ENCODE measurements at places on chromosomes 6 and 20.

DNA sequence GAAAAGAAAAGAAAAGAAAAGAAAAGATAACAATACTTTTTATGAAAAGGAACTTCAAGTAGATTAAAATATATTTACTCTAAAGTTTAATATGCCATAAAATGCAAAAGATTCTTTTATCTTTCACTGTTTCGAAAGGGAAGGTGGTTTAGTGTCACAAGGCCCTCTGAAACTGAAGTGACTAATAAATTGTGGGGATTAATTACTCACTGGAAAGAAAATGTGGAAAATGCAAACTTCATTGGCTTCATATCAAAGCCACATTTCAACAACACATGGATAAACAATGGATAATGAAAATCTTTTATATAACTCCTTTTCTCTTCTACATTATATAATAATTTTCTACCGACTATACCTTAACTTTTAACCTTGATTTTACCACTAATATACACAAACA, 320.5 kb upstream of the RSPO3 start:
- DNase-seq, result peak; percentile 30

DNA sequence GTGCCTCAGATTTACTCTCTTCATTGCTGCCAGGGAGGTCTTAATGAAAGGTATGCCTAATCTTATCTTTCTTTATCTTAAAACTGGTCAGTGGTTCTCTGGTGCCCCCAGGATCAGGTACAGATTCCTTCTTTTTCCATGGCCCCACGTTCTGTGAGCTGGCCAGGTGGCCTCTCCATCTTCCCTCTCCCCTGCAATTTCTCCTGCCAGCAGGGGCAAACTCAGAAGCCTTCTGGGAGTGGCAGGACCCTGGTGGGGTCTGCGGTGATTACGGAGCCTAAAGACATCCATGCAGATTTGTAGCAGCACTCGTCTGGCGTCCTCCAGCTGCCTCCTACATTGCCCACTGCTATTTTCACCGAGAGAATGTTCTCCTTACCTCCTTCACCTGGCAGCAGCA, 95.8 kb downstream of the CCDC170 start:
- DNase-seq, result no peak

DNA sequence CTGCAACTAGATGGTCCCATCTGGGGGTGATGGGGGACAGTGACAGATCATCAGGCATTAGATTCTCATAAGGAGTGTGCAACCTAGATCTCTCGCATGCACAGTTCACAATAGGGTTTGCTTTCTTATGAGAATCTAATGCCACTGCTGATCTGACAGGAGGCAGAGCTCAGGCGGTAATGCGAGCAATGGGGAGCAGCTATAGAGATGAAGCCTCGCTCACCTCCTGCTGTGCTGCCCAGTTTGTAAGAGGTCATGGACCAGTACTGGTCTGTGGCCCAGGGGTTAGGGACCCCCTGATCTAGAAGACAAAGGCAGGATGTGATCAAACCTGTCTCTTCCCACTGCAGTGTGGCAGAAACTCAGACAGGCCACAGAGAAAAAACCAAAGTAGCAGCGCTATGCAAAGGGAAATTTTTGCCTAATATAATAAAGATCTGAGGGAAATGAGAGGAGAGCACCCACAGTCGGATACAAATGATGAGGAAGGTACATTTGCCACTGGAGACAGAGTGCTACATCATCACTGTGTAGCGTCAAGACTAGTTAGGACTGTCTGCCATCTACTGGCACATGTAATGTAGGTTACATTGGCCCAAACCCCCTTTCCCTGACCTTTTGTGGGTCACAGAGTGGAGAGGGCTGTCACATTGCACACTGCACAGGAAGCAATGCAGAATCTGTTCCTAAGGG, 4.1 kb upstream of the LY86 start:
- DNase-seq, result no peak

- DNase-seq, result no peak
Measured at GRCh38 chr6:152981989-152982903, 595 bp downstream of the FBXO5 start.

GRCh38 chr20:47320990-47321805, 35.3 kb downstream of the ZMYND8 start:
- no peak for DNase-seq

DNA sequence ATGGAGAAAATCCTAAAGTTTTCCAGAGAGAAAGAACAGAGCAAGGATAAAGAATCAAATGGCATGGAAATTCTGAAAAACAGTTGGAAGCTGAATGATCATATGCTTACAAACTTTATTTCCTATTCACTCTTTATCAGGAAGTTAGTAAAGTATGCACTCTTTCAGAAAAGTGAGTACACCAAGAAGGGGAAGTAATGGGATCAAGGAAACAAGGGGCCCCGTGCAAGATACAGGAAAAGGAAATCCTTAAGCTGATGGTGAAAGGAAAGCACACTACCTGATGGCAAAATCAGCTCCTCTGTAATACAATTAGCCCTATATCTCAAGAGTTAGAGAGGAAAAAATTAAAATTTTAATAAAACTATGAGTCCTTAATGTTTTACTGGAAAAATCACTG, 14.0 kb downstream of the CALHM6 start:
- DNase-seq, result no peak

DNA sequence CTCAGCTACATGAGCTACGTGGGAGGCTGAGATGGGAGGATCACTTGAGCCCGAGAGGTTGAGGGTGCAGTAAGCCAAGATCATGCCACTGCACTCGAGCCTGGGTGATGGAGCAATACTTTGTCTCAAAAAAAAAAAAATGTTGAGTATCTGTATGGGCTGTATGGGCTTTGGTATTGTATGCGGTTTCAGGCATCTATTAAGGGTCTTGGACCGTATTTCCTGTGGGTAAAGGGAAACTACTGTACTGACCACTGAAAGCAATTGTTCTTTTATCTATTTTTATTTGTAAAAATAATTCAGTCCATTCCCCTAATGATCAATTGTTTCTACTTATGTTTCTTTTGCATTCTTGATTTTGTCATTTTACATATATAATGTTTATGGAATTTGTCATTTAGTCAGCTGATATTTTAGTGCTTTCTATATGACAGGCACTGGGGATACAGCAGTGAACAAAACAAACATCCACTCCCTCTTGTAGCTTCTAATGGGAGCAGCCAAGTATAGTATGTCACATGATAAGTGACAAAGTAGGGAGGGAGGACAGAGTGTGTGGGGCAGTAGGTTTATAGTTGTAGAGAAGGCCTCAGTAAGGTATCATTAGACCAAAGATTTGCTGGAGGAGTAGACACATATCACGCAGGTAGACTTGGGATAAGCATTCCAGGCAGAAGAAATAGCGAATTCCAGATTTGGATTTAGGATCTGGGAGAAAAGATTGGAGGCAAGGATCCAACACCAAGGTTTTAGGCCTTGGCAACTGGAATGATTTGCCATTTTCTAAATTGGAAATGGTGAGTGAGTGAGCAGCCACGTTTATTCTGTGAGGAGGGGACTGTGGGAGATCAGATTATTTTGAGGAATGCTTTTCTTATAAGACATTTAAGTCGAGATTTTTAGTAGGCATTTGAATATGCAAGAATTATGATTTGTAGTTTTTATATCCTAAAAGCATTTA, 6.0 kb downstream of the PCMT1 start:
- DNase-seq, result no peak

DNA sequence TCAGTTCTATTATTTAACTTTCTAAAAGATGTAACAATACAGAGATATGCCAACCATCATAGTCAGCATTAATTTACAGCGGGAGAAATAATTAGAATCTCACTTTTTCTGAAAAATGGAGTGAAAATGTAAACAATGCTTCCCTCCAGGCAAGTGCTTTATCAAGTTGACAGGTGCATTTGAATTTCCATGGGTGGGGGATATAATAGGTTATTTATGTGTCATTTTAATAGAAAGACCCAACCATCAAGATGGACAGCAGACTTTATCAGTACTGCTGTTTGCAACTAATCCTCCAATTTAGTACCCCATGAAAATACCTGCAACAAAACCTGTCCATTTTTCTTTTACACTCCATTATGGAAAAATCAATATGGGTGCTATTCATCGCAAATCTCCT, 780.1 kb downstream of the TFAP2A start:
- DNase-seq, result no peak

GRCh38 chr6:70285201-70285600, 17.7 kb downstream of the COL9A1 start:
- DNase-seq, result no peak

- no peak for DNase-seq
Measured at GRCh38 chr6:41587131-41587879, 41.1 kb downstream of the FOXP4 start.

- no peak for DNase-seq
Measured at GRCh38 chr6:162442687-162443086, 284.9 kb downstream of the PRKN start.

DNA sequence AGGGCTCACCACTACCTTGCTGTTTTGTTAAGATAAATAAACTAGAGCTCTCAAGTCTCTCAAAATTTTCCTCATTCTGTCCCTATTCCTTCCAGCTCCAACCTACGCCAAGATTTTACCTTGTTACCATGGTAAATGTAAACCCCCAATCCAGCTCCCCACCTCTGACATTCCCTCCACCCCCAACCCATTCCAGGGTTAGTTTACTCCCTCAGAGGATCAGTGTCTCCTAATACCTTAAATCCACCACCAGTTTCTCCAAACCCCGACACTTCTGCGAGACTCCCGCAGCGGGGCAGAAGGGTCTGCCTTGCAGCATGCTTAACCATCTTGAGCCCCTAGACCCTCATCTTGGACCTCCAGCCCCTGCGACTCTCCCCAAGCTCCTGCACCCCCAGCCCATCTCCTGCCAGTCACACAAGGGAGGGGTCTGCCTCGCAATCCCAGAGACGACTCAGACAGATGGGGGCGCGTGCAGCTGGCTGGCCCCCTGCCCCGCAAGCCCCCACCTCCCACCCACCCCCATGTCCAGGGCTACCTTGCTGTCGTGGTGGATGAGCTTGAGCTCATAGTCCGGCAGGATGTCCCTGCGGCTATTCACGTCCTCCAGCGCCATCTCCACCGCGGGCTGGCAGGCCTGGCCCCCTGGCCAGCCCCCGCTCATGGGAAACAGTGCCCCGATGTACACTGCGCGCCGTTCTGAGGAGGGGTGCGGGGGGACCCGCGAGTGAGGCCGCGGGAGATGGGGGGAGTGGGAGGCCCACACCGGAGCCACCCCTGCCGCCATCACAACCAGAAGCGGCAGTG, 5.8 kb downstream of the GABBR1 start:
- no peak for DNase-seq

GRCh38 chr6:7188492-7188891, 80.7 kb downstream of the RREB1 start:
- DNase-seq, result no peak

- no peak for DNase-seq
Measured at GRCh38 chr6:16369140-16369745, 130.9 kb downstream of the GMPR start.

DNA sequence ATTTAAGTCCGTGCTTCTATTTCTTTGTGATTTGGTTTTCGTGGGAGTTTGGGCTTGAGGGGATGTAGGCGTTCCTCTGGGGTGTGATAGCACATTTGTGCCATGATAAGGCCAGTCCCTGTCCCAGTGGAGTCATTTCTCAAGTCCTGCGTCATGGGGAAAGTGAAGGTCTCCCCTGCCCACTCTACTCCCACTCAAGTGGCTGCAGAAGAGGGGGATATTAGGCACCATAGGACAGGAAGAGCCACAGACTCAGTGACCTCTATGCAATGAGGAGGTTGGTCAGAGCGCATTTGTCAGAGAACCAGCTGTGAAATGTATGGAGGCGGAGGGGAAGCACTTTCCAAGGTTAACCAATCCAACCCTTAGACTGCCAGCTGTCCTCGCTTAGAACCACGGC, 51.9 kb upstream of the EDN1 start:
- no peak for DNase-seq

DNA sequence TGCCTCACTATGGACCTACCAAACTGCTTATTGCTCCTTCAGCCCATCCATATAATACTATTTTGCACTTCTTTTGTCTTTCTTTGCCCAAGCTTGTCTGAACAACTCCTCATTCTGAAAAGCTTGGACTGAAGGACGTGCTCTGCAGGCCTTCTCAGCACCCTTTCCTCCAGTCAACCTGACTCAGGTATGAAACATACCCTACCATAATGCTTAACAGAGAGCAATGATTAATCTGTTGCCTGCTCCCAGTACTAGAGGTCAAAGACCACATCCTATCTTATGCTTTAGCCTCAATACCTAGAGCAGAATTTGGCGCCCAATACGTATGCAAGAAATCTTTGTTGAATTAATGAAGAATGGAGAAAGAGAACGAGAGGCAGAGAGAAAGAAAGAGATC, 55.2 kb downstream of the ATXN1 start:
- no peak for DNase-seq

- peak; percentile 37 for DNase-seq
Measured at GRCh38 chr6:135346747-135347146, 150.8 kb downstream of the AHI1 start.

- DNase-seq, result no peak
Measured at GRCh38 chr6:144123421-144123820, 26.9 kb upstream of the STX11 start.

DNA sequence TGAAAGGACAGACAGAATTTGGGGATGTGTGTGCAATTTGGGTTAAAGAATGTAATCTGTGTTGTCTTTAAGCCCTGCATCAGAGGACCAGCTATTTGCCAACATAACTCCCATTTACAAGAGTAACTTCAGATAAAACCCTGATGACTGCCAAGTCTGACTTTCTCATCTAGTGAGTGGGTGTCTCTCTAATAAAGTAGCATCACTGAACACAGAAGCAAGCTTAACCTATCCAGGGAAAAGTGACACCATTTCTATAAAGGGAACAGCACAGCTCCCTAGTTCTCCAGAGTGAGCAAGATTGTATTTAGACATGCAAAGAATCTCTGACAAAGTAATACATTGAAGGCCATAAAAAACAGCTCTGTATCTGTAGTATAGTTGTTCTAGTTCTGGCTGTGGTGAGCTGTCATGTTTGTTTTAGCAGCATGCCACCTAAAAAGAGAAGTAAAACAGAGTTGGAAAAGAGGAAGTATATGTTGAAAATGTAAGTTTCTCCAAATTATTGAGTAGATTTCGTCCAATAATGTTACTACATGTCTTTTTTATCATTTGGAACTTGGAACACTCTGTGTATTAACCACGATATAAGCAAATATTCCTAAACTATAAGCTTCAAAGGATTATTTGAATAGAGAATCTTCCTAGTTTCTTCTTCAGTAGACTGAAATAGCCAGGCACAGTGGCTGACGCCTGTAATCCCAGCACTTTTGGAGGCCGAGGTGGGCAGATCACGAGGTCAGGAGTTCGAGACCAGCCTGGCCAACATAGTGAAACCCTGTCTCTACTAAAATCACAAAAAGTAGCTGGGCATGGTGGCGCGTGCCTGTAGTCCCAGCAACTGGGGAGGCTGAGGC, 8.8 kb upstream of the PIM1 start:
- no peak for DNase-seq

GRCh38 chr6:118401325-118401975, 146.6 kb upstream of the PLN start:
- no peak for DNase-seq

- DNase-seq, result no peak
Measured at GRCh38 chr20:62050166-62051120, 15.2 kb downstream of the TAF4 start.

GRCh38 chr20:62899633-62900051, 26.7 kb downstream of the DIDO1 start:
- no peak for DNase-seq

All from fibroblast of skin of left biceps (primary cell).